ENCODE measurements at places on chromosomes 3 and 15.

GRCh38 chr15:38684440-38685010, 119.9 kb upstream of the RASGRP1 start:
- no peak for DNase-seq

DNA sequence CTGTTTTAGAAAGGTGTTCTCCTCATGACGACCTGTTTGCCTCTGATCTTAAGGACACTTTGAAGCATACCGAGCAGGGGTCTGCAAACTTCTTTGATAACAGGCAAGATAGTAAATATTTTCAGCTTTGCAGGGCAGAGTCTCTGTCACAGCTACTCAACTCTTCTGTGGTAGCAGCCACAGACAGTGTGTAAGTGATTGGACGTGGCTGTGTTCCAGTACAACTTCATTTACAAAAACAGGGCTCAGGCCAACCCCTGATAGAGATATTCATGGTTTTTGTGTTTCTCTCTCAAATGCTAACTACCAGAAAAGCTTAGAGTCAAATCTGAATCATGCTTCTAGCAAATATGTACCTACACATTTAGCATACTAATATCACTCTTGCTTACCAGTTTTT, 51.5 kb downstream of the TGFBR2 start:
- DNase-seq: no peak

DNA sequence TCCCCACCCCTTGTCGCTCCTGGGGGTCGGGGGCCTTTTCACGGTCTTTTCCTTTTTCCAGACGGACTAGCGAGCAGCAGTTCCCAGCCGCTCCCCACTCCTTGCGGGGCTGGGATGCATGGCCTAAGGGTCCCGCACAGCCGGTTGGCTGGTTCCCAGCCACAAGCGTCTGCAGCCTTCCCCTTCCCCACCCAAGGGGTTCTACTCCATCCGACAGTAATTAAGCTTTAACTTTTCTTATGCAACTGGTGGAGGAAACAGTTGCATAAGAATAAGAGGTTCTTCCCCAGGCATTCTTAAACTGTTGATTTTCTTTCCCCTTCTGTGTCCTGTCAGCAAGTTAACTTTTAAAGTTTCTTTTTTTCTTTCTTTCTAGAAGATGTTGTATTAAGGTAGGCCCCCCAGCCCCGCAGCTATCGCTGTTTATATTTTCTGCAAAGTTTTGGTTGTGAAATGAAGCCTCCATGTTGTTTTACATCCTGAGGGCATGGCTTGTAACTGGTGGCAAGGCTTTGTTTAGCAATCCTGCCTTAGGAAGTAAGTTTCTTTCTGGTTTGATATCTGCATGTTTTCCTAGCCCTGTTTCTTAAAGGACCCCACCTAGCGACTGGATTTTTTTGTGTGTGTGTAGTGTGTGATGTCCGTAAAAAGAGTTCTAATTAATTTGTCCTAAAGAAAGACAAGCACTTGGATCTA, 207.5 kb downstream of the ZNF385D start:
- no peak for DNase-seq

DNA sequence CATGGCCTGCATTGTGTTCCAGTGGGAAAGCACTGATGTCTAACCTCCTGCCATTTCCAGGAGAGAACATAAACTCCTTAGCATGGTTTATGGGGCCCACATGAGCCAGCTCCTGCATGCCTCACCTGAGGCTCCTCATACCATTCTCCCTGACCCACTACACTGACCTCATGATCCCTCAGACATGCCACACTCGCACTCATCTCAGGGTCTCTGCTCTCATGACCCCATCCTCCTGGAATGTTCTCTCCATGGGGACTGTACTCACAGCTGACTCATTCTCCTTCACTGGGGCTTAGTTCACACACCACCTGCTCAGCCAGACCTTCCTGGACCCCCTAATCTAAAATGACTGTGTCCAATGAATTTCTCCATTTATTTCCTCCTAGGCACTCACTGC, 4.0 kb upstream of the LMCD1 start:
- DNase-seq: no peak

DNA sequence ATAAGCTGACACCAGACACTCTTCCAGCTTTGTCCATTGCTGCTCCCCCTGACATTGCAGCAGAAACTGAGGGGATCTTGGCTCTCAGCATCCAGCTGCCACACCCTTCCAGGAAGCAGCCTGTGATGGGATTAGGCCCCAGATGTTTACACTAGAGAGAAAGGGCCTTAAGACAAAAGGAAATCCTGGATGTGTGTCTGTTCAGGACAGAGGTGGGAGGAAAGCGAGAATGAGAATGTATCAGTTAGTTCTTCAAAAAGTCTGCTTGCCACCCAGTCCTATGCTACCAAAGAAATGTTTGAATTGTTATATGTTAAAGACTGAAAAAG, 58.8 kb downstream of the HES1 start:
- DNase-seq: no peak

GRCh38 chr3:160660902-160661301, 16.1 kb upstream of the ARL14 start:
- DNase-seq: no peak

GRCh38 chr3:45929042-45929679, 14.1 kb upstream of the CXCR6 start:
- no peak for DNase-seq
